Stimulated activated CD8-positive, alpha-beta memory T cell treated with anti-CD3 and anti-CD28 coated beads, Interleukin-12 subunit alpha, Interleukin-12 subunit beta, amount 100 ng/mL, for 4 hours (primary cell): ENCODE measurements at places on chromosomes 5 and 9.

DNA sequence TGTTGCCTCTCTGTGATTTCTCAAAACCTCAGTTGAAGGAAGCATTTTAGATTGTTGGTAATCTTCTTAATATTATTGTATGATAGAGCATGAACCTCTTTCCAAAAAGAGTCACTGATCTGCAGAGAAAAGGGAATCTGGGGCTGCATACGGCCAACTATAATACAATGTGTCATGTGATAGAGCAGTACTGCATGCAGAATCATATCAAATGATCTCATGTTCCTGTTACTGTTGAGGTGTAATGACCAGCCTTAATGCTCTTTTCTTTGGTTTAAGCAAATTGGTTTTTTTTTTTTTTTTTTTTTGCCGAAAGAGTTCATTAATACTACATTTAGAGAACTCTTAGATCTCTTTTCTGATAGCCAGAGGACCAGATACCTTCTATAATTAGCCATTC lies 12.9 kb upstream of the MSMP start:
- DNase-seq = no peak

- DNase-seq = no peak
Observed at GRCh38 chr9:105146677-105147076, 97.8 kb upstream of the SLC44A1 start.

- no peak for DNase-seq
Observed at GRCh38 chr9:137447722-137448601, 6.8 kb upstream of the ENTPD8 start.

DNA sequence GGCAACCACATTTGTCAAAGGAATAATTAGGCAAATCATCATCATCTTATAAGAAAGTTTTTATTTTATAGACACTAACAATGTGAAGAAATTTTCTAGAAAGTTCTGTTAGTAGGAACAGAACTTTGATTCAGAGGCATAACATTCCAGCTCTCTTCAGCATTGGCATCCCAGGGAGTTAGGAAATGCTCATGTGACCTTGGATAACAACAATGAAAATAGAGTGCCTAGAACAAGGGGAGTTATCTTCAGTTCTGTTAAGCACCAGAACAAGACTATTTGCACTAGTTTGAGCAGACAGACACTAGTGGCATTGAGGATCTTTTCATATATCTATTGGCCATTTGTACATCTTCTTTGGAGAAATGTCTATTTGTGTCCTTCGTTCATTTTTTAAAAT lies 7.0 kb upstream of the NMUR2 start:
- no peak for DNase-seq

- DNase-seq = no peak
Observed at GRCh38 chr9:79026316-79026715, 545.4 kb upstream of the TLE4 start.

DNA sequence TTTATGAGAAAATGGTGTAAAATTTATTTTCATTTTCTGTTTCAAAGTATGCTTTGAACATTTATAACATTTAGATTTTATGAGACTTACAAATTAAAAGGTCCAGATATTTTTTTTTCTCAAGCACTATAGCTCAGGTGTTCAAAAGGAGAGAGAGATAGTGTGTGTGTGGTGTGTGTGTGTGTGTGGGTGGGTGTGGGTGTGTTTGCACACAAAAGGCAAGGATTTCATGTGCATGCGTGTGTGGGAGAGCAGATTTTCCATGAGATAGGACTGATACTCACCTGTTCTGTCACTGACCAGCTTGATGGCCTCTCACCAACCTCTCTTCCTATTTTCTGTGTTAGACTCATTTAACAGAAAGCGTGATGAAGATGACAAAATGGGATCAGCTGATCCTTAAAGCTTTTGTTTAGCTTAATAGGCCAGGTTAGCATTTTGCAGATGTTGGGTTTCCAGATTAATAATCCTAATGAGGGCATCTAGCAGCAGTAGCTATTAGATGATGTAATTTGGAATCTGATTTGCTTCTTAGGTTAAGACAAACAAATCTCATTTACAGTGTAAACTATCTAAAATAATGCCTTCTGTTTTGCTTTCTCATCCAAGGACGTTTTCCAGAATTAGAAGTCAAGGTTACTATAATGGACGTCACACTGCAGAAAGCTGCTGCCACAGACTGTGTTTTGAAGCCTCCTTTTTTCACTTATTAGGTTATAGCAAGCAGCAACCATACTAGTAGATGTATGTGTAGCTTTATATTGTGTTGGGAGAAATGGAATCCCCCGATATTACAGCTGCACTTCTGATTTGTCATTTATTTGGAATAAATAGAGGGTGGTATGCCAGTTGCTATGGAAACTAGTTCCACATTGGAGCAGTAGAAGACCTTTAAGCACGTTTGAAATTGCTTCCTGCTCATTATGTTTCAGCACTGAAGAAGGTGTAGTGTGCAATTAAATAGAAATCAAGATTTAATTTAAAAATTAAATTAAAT lies 355.6 kb downstream of the TAF11L14 start:
- DNase-seq = no peak
